ENCODE measurements at places on chromosomes 2 and 18.

DNA sequence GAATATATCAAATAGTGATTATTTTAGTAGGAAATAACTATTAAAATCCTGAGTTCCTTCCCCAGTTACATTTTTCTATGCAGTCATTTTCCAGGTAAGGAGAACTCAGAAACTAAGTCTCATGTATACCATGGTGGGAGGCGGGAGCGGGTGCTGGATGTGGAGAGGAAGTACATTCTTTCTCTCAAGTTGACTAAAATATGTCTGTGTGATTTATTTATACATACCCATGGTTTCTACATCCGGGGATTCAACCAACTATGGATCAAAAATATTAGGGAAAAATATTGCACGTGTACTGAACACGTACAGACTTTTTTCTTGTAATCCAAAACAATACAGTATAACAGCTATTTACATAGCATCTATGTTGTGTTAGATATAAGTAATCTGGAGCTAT is 6.8 kb downstream of the ZCCHC2 start:
- no peak for DNase-seq

DNA sequence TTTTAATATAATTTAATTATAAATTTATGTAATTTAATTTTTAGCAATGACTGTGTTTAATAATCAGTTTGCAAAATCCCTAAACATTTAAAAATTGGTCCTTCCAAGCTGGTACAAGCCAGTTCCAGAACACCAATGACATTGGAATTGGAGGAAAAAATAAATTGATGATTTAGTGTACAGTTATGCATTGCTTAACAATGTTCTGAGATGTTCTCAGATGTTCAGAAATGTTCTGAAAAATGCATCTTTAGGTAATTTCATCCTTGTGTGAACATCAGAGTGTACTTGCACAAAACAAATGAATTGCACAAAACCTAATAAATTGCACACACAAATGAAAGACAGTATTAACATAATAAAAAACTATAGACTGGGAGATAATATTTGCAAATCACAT is 95.2 kb downstream of the TRIB2 start:
- DNase-seq = no peak

DNA sequence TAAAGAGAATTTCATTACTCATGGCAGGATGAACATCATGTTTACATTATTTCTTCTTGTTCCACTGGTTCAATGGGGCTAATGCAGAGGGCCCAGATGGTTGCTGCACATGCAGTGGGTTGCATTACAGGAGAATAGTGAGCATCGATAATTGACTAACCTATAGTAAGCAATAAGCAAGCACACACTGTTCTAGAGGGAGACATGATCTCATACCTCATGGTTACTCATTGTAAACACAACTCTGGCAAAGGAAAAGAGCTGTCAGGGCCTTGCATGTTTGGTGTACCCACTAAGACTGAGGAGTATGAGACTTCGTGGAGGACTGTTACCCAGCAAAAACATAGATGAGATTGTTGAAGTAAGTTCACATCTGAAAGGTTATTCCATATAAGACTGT is 885.6 kb upstream of the VRK2 start:
- no peak for DNase-seq

DNA sequence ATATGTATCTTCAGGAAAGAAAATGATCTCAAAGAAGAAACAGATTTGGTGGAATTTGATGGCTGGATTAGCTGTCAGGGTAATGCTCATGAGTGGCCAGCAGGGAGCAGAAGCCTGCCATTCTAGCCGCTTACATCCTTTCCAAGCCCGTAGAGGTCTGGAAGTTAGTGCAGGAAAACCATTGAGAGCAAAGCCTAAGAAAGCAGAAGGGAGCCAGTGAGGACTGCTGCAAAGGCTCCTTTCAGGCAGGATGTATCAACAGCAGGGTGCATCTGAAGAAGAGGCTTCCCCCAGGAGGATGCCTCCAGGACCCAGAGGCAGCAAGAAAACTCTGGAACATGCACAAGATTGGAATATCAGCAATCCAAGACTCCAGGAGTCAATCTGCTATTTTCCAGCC is 22.9 kb upstream of the LBH start:
- DNase-seq = no peak

GRCh38 chr2:69306393-69306821 is 80.6 kb downstream of the GFPT1 start:
- DNase-seq = no peak

DNA sequence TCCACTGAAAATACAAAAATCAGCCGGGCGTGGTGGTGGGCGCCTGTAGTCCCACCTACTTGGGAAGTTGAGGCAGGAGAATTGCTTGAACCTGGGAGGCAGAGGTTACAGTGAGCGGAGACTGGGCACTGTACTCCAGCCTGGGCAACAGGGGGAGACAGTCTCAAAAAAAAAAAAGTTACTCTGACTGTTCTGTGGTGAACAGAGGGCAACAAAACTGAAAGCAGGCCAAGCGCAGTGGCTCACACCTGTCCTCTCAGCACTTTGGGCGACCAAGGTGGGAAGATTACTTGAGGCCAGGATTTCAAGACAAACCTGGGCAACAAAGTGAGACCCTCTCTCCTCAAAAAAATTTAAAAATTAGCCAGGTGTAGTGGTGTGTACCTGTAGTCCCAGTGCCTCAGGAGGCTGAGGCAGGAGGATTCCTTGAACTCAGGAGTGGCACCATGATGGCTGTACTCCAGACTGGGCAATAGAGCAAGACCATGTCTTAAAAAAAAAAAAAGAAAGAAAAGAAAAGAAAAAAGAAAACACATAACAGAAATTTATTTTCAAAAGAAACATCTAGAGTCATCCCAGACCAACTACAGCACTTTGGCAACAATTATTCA is 13.6 kb upstream of the RTN4 start:
- DNase-seq = no peak

- no peak for DNase-seq
These were observed 21.2 kb downstream of the TRIB2 start for GRCh38 chr2:12737738-12738485.

- no peak for DNase-seq
These were observed 27.3 kb downstream of the SULT1C2 start for GRCh38 chr2:108316033-108316432.

DNA sequence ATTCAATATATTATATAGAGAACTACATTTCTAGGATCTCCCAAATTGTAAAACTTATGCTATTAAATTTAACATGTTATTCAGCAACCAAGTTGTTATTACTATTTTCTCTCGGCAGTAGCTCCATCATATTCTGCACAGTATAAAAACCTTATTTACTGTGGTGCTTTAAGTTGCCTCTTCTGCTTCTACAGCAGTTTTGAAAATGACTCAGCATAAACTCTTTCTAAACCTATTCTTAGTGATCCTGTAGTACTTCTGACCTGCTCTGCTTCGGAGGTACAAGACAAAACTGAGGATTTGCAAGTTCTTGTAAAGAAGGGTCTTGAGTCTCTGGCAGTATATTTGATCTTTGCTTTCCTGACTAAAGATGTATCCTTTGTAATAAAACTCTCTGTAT is 567.2 kb downstream of the TMX3 start:
- DNase-seq = no peak

DNA sequence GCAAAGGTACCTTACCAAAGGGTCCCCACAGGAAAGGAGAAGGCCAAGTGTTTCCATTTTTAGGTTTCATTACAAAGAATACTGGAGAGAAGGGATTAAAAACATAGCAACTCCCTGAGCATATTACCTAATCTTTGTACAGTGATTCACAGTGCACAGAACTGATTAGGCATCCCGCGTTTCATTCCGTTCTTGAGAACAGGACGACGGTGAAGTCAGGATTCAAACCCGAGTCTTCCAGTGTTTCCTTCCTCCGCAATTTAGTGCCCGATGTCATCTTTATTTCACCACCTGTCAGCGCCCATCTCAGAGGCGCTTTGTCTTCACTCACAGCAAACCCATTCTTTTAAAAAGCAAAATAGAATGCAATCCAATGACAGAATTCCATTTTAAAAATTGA is 488.5 kb downstream of the EIPR1 start:
- no peak for DNase-seq

DNA sequence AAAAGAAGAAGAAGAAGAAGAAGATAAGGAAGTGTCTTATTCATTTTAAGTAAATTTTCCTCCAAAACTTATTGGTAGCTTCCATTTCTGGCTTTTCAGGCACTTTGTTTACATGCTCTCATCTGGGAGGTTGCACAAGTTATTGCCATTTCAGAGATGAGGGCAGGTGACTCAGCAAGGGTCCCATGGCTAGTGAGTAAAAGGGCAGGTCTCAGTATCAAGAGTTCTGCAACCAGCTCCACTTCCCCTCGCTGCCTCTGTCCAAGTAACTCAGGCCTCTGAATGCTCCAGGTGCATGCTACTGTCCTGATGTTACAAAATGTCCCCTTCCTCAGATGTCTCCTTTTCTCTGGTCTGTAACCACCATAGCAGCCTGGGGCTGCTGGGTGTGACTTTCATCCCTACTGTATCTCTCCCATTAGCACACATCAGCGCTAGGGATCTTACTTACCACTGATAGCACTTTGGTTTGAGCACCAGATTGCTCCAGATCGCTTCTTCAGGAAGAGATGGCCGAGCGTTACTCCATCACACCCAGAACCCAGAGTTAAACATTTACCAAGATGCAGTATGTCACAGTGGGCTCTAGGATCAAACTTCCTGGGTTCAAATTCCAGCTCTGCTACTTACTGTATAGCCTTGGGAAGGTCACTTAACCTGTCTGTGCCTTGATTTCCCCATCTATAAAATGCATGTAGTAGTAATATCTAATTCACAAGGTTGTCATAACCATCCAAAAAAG is 57.4 kb upstream of the LAPTM4A start:
- no peak for DNase-seq

DNA sequence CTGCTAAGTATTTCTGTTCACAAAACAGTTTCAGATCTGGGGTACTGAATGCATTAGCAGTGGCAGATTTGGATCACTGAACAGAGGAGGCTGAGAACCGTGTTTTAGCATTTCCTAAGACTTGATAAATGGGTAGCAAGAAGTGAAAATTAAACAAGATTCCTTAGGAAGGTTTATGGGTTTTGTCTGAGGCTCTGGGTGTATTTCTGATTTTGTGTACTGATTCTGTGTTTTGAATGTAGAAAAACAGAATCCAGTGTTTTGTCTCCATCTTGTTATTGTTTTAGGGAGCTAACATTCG is 1.4 kb downstream of the FAM117B start:
- no peak for DNase-seq

DNA sequence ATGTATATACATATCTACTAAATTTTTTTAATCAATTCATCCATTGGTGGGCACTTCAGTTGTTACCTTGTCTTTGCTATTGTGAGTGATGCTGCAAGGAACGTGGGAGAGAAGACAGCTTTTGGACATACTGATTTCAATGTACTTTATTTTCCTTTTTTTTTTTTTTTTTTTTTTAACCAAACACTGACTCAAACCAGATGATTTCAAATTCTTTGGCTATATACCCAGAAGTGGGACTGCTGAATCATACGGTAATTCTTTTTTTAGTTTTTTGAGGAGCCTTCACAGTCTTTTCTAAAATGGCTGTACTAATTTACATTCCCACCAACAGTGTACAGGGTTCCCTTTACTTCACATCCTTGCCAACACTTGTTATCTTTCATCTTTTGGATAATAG is 204.7 kb downstream of the INSIG2 start:
- DNase-seq = no peak

GRCh38 chr2:191476901-191477300 is 201.0 kb upstream of the NABP1 start:
- DNase-seq = no peak

- no peak for DNase-seq
These were observed 84.2 kb upstream of the OTOS start for GRCh38 chr2:240224676-240225075.

DNA sequence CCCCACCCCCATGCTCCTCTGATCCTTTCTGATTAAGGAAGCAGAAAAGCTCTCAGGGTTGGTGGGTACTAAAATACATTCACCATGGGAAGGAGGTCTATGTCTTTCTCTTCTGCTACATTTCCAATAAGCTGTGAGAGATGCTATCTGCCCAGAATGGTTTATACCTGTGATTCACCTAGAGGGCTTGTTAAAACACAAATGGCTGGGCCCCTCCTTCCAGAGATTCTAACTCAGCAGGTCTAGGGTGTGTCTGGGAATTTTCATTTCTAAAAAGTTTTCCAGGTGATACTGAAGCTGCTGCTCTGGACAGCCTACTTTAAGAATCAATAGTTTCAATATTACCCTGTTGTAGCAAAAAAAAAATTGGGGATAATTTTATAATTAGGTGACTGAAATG is 772.2 kb upstream of the ZEB2 start:
- DNase-seq = no peak

DNA sequence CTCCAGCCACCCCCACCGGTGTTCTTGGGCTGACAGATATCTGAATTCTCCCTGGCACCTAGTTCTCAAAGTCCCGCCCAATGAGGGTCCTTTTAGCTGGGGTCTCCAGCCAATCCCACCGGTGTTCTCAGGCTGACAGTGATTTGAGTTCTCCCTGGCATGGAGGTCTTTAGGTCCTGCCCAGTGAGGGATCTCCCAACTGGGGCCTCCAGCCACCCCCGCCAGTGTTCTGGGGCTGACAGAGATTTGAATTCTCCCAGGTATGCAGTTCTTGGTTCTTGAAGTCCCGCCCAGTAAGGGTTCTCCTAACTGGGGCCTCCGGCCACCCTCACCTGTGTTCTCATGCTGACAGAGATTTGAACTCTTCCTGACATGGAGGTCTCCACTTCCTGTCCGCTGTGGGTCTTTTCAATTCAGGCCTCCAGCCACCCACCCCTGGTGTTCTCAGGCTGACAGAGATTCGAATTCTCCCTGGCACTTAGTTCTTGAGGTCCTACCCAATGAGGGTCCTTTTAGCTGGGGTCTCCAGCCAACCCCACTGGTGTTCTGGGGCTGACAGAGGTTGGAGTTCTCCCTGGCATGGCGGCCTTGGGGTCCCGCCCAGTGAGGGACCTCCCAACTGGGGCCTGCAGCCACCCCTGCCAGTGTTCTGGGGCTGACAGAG is 154.6 kb downstream of the ANKRD36 start:
- DNase-seq = no peak

GRCh38 chr2:174666845-174667244 is 69.2 kb upstream of the WIPF1 start:
- no peak for DNase-seq

DNA sequence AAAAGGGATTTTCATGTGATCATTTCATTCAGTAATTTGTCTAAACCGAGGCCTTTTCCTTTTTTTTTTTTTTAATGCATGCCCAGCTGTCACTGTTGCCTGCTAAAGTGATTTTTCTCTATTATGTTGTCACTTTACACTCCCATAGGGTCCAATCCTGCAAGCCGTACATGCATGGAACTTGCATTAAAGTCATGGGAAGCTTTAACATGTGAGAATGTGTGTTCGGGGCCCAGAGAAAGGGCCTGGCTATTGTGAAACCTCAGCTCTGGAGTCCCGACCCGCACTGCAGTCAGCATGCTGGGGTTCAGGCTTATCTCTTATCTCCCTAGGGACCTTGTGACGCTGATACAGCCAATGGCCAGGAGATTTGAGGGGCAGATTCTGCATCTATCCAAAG is 474.6 kb downstream of the SLC4A3 start:
- DNase-seq = no peak
